ENCODE measurements at places on chromosomes 16 and 17.

GRCh38 chr17:64091116-64091515, 38.8 kb downstream of the ERN1 start:
- no peak for DNase-seq

DNA sequence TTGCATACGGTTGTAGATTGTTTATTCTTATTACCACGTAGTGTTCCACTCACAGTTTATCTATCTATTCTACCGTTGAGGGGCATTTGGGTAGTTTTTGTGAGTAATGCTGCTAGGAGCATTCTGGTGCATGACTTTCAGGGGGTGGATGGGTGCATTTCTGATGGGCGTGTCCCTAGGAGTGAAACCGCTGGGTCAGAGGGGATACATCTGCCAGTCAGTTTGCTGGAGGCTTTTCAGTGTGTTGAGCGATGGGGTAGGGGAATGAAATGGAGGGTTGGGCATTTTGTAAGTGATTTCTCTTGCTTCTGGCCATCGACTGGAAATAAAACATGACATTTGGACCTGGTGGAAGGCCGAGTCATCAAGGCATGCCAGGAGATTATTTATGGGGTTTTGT, 17.0 kb upstream of the IRX3 start:
- no peak for DNase-seq

DNA sequence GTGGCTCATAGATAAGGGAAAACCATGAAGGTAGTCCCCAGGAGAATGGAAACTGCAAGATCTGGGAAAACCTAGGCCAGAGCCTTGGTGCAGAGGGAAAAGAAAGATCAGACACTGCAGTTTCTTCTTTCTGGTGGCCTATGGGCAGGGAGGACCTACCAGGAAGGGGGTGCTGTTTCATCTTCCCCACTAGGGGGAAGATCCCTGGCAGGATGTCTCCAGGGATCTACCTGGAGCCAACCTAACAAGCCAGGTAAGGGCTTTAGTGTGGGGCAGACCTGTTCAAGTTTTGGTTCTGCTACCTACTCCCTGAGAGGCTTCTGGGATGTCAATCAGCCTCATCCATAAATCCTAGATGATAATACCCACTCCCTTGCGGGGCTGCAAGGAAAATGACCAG, 21.4 kb downstream of the TOM1L2 start:
- no peak for DNase-seq

DNA sequence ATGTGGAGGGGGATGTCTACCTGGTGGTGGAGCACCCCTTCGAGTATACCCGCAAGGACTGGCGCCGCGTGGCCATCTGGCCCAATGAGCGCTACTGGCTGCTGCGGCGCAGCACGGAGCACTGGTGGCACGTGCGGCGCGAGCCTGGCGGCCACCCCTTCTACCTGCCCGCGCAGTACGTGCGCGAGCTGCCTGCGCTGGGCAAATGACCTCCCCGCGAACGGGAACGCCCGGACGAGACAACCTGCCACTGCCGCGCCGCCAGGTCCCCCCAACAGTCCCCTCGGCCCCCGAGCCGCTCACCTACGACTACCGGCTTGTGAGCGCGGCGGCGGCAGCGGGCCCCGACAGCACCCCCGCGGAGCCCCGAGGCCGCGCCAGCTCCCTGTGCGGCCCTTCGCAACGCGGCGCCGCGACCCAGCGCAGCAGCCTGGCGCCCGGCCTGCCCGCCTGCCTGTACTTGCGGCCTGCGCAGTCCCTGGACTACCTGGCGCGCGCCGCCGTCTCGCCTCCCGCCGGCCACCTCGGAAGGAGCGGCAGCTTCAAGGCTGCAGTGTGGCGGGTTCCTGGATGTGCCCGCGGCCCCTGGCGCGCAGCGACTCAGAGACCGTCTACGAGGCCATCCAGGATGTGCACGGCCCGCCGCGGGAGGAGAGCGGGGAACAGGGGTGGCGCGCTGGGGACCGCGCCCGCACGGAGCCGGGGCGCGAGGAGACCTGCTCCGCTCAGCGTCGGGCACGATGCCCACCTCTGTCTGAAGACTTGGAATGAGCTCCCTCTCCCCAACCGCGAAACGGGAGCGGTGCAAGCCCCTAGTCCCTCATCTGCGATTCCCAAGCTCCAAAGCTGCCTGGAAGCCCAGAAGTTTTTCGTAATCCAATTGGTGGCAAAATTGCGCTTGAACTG, 48.7 kb upstream of the AMZ2 start:
- DNase-seq: no peak

DNA sequence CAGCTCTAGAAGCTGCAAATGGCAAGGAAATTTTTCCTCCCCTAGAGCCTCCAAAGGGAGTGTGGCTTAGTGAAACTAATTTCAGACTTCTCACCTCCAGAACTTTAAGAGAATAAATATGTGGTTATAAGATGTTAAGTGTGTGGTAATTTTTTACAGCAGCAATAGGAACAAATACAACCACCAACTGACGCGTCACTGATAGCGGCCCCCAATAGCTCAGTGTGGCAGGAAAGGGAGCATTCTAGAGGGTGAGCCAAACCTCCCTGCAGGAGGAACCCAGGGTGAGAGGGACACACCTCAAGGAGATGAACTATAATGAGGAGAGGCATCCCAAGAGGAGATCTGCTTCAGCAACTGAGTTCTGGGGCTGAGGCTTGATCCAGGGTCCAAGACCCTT, 4.0 kb downstream of the CCL4 start:
- no peak for DNase-seq

DNA sequence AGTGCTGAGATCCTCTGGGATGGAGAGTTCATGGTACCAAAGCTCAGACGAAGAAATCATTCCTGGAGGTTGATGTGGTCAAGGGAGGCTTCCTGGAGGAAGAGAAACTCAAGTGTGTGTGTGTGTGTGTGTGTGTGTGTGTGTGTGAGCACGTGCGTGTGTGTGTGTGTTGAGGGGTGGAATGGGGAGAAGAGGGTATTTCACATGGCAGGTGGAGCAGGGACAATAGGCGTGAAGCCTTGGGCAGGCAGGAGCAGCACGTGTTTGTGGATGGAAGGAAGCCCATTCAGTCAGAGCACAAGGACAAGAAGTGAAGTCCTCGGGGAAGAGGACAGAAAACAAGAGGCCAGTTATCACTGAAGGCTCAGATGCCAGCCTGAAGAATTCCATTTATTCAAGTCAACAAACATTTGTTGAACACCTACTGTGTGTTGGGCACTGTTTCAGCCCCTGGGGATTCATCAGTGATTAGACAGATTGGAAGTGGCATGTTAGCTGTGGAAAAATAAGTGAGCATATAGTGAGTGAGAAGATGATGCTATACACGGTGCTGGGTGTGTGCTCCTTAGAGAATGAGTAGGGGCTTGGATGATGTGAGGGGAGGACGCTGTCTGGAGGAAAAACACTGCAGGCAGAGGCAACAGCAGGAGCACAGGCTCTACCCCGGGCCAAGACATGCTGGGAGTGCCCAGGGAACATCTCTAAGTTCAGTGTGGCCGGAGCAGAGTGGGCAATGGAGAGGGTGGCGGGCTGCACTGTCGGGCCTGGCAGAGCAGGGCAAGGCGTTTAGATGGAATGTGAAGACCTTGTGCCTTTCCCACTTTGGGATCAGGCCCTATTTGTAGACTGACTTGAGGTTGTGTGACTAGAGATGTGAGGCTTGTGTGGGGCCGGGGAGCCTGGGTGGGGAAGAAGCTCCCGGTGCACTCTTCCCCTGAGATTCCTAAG, 267.1 kb downstream of the CBLN1 start:
- DNase-seq: no peak

DNA sequence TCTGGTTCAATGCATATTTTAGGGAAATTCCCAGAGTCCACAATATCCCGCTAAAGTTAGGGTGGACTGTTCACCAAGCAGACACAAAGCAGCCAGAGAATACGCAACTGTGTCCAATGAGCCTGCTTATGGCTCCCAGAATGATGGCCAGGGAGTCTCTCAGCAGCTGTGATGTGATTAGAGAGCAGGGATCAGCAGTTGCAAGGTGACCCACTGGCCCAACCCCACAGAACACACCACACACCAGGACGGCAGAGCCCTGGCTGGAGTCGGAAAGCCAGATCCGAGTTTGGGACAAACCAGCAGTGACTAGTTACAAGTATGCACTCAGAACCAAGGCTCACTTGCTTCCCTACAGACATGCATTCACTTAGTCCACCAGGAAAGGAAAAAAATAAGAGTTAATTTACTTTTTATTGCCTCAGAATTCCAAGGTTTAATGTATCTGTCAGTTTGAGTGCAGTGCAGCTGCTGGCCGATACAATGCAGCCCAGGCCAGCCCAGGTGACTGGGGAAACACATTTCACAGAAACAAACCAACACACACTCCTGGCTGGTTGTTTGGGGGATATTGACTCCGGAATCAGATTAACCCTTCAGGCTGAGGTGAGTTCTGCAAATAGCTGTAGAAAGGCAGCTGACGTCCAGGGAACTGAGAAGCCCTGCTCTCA, 121.7 kb downstream of the HIC1 start:
- no peak for DNase-seq

DNA sequence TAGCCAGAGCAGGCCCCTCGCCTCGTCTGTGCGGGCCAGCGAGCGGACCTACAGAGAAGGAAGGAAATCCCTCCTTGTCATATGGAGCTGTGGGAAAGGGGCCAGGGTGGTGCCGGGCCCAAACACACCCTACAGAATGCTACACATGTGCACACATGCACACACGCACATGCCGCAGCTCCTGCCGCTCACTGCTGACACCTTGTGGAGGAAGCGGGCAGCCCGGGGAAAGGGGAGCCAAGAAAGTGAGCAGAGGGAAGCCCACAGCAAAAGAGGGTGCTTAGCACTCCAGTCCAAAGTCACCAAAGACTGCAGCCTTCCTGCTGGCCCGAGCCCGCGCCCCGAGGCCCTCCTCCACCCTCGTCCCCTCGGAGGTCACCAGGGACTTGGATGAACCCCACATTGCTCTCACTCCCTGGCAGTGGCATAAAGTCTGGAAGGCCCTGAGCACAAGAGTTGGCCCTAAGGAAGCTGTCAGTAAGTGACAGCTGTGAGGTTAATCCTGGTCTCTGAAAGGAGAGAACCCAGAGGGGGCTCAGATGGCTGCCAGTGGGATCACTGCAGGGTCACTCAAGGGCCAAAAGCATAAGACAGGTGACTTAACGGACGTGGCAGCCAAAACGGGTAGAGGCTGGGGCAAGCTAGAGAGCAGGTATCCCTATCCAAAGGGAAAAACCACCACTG, 68.2 kb downstream of the MYO18A start:
- DNase-seq: no peak

DNA sequence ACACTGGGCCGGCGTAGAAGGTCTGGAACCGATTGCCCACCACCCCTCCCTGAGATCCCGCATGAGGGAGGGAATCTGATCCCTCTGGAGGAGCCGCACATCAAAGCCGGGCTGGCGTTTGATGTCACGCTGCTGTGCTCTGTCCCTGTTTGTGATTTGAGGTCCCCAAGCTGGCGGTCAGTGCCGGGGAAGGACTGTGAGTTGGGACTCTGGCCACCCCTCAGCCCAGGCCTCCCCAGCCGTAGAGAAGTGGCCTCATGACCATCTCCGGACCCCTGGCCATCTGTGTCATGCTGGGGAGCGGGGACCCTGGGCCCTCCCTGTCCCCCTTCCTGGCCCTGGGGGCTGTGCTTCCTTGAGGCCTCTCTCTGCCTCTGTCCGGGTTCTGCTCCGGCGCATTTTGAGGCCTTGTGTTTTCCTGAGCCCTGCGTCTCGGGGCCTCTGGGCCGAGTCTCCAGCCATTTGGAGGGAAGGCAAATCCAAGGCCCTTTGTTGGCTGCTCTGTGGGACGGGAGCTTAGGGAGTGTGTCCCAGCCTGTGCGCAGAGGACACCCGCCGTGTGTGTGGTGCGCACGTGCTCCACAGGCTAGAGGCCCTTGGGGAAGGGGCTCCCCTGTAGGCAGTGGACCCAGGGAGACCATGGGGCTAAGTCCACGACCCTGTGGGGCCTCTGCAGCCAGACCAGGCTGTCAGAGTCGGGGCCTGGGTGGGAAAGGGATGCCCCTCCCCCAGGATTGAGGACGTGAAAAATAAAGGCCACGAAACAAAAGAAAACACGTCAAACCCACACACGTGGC, 15.1 kb downstream of the ASPSCR1 start:
- DNase-seq: no peak

DNA sequence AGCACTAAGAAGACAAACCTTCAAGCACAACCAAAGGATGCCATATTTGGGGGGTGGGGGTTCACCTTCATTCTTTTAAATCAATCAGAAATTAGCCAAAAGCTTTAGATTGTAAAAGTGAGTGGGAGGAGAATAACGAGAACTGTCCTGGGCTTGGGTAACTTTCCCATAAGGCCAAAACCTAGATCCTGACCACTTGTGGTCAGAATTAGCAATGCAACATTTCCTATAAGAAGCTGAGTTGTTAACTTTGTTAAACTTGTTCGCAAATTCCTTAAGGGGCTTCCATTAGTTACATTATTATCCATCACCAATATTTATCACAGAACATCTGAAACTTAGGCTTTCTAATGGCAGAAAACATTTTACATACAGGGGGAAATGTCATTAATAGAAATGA, 25.1 kb downstream of the STAT5B start:
- DNase-seq: no peak
